ENCODE measurements at places on chromosomes 11 and 22.

- peak; percentile 2 for DNase-seq
Measured at GRCh38 chr22:41799486-41800347, 762 bp upstream of the CCDC134 start.

GRCh38 chr11:129608711-129609110 lies 206.9 kb upstream of the TMEM45B start:
- DNase-seq: no peak

DNA sequence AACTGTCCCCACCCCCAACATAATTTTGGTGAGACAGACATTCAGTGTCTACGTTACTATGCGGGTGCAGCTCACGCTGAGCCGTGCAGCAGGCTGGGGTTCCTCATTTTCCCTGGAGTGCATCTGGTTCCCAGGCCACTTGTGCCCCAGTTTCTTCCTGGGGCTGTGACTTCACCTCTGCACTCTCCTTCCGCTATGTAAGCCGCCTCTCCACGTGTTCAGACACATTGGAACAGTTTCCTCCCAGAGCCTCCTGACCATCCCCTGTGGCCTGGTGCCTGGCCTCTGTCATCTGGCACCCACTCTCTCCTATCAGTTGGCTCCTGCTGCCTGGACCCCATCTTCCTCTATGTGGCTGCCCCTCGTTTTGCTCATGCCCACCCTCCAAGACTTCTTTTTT lies 46.2 kb upstream of the A4GALT start:
- no peak for DNase-seq

DNA sequence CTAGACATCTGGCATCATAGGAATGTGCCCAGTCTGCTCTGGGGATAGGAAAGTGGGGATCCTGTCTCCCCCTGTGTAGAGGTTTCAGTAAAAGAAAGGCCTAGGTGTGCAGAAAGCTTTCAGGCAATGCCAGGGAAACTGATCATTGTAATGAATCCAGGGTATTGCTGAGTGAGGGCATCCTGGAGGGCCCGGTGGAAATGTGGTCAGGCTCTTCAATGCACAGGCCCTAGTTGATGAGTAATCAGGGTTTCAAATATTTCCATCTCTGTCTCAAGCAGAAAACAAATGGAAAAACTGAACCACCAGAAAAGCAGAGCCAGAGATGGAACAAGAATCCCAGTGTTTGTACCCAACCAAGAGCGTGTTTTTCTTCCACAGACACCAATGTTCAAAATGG lies 2.0 kb downstream of the CD3E start:
- no peak for DNase-seq

DNA sequence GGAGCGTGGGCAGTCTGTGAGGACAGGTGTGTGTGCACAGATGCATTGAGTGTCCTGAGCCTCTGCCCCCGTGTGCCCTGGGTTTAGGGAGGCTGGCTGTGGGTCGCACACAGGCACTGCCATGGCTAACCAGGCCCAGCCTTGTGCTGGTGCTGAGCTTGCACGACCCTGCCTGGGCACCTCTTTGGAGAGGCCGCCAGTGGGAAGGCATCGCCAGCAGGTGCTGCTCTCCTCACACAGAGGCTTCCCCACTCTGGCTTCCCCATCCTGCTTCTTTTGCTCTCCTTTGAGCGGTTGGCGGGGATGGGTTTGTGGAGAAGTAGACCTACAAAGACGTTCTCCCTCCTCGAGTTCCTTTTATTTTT lies 4.1 kb downstream of the WNT7B start:
- no peak for DNase-seq

DNA sequence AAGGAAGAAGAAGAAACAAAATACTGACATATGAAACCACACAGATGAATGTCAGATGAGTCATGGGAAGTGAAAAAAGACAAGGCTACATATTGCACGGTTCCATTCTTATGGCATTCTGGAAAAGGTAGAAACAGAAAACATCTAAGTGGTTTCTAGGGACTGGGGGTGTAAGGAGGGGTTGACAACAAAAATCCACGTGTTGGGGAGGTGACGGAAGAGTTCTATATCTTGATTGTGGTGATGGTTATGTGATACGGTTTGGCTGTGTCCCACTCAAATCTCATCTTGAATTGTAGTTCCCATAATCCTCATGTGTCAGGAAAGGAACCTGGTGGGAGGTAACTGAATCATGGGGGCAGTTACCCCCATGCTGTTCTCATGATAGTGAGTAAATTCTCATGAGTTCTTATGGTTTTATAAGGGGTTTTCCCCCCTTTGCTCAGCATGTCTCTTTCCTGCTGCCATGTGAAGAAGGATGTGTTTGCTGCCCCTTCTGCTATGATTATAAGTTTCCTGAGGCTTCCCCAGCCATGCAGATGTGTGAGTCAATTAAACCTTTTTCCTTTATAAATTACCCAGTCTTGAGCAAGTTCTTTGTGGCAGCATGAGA lies 6.4 kb upstream of the ARFGAP3 start:
- DNase-seq: peak; percentile 95

- DNase-seq: no peak
Measured at GRCh38 chr11:35343033-35343598, 76.2 kb downstream of the SLC1A2 start.

GRCh38 chr11:87039371-87039770 lies 1.6 kb downstream of the TMEM135 start:
- peak; percentile 9 for DNase-seq
